ENCODE measurements at places on chromosomes 3 and 15.

DNA sequence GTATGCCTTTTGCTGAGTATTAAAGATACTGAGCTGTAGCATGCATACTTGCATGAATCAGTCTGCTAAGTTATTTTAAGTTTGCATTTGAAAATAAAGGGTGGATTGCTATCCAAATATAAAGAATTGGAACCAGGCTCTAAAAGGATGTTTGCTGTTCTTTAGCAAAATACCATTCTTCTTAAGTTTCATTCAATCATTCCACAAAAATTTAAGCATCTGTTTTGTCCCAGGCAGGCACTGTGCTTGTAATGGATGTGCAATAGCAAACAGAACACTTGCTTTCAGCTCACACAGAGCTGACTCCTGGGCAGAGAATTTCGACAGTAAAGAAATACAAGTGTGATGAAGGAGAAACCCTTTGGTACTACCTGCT lies 151.1 kb downstream of the PGPEP1L start:
- DNase-seq, result no peak

DNA sequence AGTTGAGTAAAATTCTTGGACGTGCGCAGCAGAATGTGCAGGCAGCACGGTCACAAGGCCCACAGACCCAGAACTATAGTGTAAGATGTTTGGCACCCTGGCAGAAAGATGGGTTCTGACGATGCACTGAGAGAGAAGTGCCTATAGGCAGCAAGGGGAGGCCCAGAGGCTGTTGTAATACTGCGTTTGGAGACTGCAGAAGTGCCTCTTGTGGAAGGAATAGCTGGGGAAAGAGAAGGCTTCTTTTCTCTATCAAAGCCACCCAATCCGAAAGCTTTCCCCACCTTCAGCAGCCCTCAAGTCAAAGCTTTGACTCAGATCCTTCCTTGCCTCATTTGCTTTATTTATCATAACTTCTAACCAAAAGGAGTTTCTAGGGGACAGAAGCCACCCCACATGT lies 5.2 kb upstream of the SIN3A start:
- DNase-seq, result no peak

- no peak for DNase-seq
Measured at GRCh38 chr3:131299836-131300235, 81.7 kb upstream of the NUDT16 start.

- peak; percentile 74 for DNase-seq
Measured at GRCh38 chr15:96593735-96594134, 263.2 kb downstream of the NR2F2 start.

GRCh38 chr3:186605078-186605477 lies 7.8 kb upstream of the AHSG start:
- DNase-seq, result no peak

- no peak for DNase-seq
Measured at GRCh38 chr3:37772773-37773354, 88.8 kb upstream of the CTDSPL start.

- DNase-seq, result no peak
Measured at GRCh38 chr3:116034794-116035193, 410.5 kb downstream of the LSAMP start.

GRCh38 chr3:120550546-120550945 lies 45.6 kb upstream of the NDUFB4 start:
- DNase-seq, result no peak

DNA sequence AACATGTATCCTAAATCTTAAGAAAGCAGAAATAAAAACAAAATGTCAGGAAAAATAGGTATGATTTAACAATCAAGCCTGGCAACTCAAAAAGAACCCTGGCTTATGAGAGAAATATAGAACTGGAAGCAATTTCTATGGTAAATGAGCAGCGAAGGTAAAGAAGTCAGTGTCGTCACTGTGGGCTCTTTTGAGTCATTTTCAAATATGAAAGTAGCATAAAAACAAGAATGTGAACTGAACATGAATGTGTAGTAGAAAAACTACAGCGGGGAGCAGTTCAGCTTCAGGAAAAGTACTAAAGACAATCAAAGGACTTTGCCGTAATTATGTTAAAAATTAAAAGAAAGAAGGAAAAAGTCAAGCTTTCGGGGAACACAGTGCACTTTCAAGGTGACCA lies 17.5 kb downstream of the LSG1 start:
- no peak for DNase-seq

DNA sequence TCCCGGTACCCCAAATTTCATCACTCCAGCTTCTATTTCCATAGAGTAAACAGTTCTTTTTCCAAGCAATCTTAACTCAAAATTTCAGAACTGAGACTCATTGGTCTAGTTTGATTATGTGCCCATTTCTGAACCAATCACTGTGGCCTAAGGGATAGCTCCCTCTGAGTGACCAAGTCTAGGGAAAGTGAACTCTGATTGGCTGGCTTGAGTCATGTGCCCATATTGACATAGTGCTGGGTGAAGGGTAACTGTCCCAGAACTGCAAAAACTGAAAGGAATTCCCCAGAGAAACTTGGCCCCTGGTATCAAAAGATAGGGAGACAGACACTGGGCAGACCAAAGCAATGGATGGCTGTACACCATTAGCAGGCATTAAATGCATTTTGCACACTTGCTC lies 171.2 kb upstream of the WNT5A start:
- DNase-seq, result no peak

- no peak for DNase-seq
Measured at GRCh38 chr3:36166477-36166876, 213.8 kb upstream of the STAC start.

DNA sequence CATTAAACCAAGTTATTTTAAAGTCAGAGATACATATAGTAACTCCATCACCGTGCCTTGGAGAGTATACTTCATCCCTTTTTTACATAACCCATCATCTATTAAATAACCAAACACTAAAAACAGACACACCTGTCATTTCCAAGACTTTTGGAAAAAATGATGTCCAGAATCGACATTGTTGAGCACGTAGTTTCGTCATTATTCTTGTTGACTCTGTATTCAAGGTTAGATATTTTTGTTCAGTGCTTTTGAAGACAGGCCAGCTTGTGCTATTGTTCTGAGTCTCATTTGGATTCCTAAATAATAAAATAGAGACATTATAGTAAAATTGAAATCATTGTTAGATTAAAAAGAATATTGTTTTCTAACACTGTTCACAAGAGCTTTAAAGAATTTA lies 51.2 kb downstream of the BCHE start:
- DNase-seq, result no peak

DNA sequence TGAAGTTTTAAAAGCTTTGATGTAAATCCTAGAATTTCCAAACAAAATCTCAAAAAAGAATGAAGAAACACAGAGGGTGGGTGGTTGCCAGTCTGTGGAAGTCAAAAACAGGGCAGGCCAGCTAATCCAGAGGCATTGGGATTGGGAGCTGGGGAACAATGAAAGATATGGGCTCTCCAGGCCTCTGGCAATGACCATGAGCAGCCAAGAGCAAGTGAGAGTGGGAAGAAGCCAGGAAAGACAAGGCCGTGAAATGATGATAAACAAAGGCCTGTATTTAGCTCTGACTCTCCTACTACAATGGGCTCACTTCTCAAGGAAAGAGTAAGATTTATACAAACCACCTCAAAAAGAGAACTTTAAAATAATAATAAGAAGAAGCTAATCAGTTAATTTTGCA lies 248.5 kb downstream of the ZMAT3 start:
- DNase-seq, result no peak

- no peak for DNase-seq
Measured at GRCh38 chr3:112092496-112093179, 6.4 kb downstream of the C3orf52 start.

- peak; percentile 13 for DNase-seq
Measured at GRCh38 chr3:198090795-198091332, 130.8 kb downstream of the LMLN start.

GRCh38 chr3:23152989-23153388 lies 50.1 kb upstream of the UBE2E2 start:
- DNase-seq, result no peak

DNA sequence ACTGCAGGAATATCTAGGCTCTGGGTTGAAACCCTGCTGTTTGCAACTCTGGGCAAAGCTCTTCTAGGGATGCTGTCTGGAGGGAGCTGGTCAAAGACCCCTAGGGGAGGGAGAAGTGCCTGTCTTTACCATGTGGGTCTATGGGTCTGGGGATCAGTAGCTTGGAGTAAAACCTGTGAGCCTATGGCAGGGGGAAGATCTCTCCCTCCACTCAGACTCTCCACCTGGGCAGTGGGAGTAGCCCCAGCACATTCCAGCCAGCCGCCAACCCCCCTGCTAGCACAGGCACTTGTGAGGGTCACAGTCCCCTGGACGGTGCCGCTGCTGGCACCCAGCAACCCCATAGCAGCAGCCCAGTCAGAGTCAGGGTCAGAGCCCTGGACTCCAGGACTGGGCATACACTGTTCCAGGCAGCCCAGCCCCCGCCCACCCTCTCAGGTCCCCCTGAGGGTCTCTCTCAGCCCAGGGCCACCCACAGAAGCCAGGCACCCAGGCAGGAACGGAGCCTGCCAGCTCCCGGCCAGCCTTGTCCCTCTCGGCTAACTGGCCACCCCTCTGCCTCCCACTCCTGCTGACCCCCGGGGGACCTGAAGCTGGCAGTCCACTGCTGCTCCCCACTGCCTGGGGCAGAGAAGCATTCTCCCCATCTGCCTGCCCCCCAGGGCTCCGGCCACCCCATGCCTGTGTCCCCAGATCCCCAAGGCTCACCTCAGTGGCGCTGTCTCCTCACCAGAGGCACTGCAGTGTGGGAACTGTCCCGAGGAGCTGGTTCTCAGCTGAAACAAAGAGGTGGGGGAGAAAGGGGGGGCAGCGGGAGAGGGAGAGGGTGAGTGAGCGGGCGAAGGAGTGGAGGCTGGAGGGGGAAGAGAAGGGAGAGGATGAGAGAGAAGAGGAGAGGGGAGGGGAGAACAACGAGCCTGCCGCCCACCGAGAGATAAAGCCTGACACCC lies 10.8 kb downstream of the GLYCTK start:
- no peak for DNase-seq

- DNase-seq, result peak; percentile 21
Measured at GRCh38 chr15:74831813-74832495, 5.5 kb downstream of the CPLX3 start.

- no peak for DNase-seq
Measured at GRCh38 chr3:10198761-10199649, 34.3 kb downstream of the IRAK2 start.

DNA sequence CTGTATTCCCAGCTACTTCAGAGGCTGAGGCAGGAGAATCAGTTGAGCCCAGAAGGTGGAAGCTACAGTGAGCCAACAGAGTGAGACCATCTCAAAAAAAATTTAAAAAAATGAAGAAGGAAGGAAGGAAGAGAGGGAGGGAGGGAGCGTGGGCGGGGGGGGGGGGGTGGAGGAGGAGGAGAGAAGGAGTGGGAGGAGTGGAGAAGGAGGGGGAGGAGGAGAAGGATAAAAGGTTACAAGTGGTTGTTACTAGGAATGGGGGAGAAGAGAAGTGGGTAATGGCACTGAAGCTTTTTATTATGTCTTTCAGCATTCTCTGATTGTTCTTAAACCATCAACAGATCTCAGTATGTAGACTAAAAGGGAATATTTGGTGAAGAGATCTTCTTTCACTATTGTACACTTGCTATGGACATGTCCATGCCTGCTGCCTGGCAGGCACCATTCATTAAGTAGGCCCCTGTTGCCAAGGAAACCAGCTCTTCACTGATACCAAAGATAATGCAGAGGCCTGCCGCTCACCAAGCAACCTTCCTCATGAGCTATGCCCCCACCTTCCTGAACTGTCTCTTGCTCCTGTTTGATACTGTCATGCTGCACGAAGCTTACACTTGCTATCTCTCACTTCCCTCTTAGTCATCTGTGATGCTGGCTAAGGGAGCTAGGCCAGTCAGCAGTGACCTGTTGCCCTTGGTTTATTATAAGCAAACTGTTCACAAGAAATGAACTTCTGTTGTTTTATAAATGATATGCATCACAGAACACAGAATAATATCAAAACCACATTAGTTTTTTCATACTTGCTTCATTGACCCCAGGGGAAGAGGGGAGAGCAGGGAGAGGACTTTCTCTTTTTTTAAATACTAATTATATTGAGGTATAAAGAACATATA lies 23.1 kb downstream of the EPM2AIP1 start:
- DNase-seq, result peak; percentile 91

DNA sequence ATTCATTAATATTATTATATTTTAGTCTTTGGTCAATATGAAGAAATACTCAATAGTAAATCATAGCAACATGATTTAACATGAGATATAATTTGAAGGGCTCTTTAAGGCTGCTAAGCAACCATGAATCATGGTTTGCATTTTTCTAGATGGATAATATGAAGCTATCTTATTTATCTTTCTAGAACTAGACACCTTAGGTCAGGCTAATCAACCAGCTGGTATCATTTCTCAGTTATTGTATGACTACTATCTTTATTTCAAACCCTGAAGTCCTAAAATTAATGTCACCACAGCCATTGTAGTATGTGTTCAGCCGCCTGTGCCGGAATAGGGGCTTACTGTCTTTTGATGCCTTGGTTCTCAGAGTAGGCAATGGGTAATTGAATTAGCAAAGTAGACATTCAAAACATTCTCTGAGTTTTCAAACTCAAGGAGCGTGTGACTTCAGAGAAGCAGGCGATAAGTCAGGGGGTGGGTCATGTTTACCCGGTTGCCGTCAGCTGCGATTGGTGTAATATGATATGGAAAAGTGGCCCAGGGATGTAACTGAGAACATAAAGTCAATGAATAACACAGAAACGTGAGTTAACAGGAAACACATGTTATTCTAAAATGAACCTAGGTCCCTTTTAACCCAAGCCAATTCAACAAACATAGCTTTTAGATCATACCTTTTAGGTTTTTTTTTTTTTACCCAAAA lies 93.4 kb upstream of the CTDSPL start:
- DNase-seq, result peak; percentile 39

DNA sequence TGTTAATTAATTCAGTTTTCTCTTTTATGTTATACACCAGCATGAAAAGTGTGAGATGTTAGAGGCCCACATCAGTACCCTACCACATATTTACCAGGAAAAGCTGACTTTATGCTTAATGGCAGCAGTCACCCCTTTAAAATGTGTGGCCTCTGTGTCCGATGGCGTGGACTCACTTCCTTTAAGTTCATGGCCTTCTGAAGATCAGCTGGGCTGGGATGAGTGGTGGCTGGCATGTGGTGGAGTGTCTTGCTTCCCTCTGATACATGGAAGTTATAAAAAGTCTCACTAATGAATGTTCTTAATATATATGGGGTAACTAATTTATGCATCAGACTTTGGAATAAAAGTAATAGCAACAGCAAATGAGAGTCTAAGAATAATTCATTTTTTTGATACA lies 32.1 kb downstream of the PPARG start:
- no peak for DNase-seq

GRCh38 chr15:52005748-52006701 lies 13.0 kb upstream of the MAPK6 start:
- no peak for DNase-seq

DNA sequence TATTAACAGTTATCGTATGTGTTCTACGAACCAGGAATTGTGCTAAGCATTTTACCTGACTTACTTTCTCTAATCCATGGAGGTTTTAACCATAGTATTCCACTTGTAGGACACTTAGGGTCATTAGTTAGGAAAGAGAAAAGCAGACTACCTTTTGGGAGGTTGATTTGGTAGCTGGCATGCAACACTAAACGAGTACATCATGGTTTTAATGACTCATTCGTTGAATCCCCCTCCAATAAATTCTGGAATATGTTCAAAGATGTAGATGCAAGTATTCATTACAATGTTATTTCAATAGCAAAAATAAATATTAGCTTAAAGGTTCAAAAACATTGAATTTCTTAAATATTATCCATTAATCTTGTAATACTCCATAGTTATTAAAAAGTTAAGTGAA lies 162.5 kb downstream of the FMN1 start:
- DNase-seq, result no peak
